ENCODE measurements at places on chromosomes 7 and 10.

DNA sequence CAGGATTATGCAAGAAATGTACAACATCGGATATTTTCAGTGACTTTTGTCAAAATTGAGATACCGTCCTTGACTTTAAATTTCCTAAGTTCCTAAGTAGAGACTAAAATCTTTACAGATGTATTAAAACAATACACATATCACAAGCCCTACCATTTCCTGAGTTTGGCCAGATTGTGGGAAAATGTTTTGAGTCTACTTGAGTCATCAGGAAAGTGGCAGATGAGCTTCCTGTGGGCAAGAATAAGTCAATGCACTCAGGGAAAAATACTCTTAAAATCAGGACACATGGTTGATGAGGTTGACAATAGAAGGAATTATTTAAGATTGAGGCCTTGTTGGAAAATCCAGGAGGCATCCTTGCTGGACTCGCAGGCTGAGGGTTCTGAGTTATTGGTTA is 162.5 kb downstream of the SNX10 start:
- peak; percentile 12 for DNase-seq

DNA sequence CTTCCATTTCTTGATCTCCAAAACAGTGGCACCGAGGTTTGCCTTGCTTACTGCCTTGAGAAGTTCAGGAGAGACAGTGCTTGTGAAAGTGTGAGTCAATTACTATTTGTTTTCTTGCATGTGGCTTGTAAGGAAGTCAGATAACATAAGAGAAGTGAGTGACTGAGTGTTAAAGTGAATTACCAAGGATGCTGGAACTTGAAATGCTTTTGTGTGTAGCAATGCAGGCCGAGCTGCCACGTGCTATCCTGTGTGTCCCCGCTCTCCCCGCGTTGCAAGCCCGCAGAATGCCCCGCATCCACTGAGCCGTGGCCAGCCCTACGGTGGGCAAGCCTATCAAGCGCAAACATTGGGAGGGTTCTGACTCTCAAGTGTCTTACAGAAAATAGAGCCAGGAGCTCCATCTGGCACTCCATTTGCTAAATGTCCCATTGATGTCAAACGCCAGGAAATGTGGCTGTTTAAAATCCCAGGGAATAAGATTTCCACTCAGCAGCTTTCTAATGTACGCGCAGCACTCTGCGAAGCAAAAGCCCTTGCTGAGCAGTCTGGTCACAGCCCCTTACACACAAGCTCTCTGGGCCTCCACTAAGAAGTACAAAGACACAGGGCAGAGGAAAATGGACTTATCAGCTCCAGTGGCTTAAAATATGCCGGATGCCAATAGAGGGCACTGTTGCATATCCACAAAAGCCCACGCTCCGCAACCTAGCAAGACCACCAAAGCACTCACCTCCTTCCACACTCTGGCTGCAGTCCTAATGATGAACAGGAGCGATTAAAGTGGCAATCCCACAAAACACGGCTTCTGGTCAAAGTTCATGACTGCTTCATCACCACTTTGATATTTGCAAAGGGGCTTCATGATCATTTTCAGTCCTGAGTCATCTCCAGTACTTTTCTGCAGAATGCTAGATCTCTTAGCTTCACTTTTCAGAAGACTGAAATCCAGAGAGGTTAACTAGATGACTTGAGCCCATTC is 158.0 kb upstream of the ITGB1 start:
- DNase-seq, result peak; percentile 21

- DNase-seq, result no peak
These were observed 876.2 kb upstream of the AUTS2 start for GRCh38 chr7:68722044-68722443.

DNA sequence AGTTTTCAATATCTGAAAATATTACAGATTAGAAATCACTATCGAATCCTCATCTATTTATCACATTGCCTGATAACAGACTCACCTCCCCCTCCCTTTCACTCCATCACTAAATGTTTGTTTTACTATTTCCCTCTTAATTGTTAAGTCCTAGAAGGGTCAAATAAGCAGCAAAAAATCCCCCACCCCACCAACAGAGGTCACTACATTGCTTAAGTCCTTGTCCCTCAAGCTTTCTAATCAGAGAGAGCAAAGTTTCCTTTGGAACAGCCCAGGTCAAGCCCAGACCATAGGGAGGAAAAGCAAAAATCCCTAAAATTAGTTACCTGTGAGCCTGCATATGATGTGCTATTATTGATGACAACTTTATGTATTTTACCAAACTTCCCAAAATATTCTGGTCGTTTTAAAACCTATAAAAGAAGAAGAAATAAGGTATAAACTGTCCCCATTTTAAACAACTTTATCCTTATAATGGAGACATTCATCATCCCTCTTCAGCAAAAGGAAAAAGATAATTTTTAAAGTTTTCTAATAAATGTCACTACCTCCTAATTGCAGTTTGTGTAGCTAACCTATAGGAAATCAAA is 95.0 kb downstream of the CNOT4 start:
- DNase-seq, result peak; percentile 86

GRCh38 chr10:30674796-30675195 is 45.2 kb upstream of the LYZL2 start:
- no peak for DNase-seq

GRCh38 chr10:123913688-123914268 is 22.2 kb upstream of the CPXM2 start:
- no peak for DNase-seq

DNA sequence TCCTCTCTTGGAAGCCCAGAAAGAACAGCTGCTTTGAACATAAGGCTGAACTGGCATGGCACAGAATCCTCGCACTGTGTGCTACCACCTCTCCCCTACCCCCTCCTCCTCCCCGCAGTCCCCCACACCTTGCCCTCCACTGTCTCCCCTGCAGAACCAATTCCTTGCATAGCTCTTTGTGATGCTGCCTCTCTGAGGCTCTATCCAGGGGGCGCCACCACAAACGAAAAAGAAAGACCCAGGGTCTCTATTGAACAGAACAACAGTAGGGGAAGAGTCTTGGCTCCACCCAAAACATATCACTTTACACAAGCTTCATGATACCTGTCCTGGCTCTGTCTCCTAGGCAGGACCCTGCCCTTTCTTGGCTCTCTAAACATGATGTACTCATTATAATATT is 26.2 kb upstream of the EBLN1 start:
- DNase-seq, result no peak

DNA sequence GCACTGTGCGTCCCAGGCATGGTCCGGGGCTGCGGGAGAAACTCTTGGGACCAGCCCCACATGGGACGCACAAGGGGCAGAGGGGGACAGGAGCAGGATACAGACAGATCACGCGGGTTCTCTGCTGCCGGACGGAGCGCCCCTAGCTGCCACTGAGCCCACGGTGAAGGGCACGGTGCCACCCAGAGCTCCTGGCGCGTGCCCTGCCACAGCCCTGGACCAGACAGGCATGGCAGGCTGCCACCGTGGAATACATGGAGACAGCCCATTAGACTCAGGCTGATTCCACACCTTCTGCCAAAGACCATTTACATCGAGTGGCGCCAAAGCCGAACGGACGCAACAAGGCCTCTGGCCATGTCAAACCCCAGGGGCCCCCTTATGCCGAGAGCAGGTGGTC is 90.4 kb downstream of the MAD1L1 start:
- DNase-seq, result no peak

DNA sequence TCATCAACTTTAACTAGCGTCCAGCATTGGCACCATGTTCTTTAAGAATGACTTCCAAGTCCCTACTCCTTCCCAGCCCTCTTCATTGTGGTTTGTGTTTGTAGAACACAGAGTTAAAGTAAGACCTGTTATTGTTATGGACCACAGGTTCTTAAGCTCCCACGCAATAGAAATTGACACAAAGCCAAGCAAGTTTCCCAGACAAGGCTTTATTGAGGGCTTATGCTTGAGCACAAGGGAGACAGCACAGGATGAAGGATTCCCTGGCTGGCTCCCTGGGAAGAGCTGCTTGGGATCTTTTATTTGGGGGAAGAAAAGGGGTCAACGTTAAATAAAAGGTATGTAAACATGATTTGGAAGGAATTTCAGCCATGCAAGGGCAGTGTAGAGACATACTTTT is 44.3 kb upstream of the PRKCQ start:
- no peak for DNase-seq

DNA sequence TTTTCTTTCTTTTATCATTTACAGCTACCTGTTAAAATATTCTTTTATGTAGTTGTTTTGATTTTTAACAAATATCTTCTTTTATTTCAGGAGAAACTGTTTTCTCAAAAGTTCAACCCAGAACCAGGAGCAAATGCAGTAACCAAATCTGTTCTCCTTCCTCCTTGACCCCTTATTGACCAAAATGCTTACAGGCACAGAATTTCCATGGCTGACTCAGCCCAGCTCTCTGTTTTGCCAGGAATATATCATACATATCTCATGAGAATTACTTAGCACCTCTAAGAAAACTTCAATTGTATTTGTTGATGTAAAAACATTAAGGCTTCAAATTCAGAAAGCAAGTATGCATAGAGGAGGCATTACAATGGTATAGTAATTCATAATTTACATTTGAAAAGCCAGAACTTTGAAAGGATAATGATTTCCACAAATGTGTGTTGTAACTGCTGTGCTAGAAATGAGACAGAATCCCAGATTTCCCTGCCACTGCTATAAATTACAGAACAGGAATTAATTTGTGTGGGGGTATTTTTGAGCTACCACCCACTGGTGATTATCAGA is 2.2 kb downstream of the GSAP start:
- DNase-seq, result no peak

Measured in RKO (cell line).